ENCODE measurements at places on chromosomes 2 and 18. TPM values are rescaled to one million over a fixed set of nuclear protein-coding genes. Genes with fewer than 3 reads are reported as not detected.

Gene RBKS
- total RNA-seq: 2.9 TPM

Gene NDUFAF7
- 12.2 TPM for total RNA-seq

Gene FOXI3
- total RNA-seq: not detected

Gene ANTXR1
- 29.1 TPM for total RNA-seq

Gene SLC5A7
- total RNA-seq: not detected

Gene PSD4
- total RNA-seq: 62.9 TPM

Gene ADRA2B
- total RNA-seq: 1.0 TPM

Gene ONECUT2
- not detected for total RNA-seq

Gene SLC9A2
- not detected for total RNA-seq

- no peak for DNase-seq
Measured at GRCh38 chr2:37378411-37378810, 34.0 kb downstream of the QPCT start.

GRCh38 chr18:8947566-8947965 is 154.9 kb upstream of the NDUFV2 start:
- no peak for DNase-seq

- DNase-seq: no peak
Measured at GRCh38 chr2:55391615-55392242, 27.9 kb downstream of the CCDC88A start.

- no peak for DNase-seq
Measured at GRCh38 chr2:59027320-59027719, 786.2 kb upstream of the FANCL start.

- no peak for DNase-seq
Measured at GRCh38 chr2:28102455-28102874, 211.9 kb downstream of the BABAM2 start.

DNA sequence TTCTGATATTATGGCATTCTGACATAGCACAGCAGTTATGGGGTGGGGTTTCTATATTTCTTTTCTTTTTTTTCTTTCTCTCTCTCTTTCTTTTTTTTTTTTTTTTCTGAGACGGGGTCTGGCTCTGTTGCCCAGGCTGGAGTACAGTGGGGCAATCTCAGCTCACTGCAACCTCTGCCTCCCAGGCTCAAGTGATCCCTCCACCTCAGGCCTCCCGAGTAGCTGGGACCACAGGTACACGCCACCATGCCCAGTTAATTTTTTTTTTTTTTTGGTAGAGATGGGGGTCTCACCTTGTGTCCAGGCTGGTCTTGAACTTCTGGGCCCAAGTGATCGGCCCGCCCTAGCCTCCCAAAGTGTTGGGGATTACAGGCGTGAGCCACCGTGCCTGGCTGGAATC is 7.5 kb upstream of the FAM98A start:
- DNase-seq: no peak

DNA sequence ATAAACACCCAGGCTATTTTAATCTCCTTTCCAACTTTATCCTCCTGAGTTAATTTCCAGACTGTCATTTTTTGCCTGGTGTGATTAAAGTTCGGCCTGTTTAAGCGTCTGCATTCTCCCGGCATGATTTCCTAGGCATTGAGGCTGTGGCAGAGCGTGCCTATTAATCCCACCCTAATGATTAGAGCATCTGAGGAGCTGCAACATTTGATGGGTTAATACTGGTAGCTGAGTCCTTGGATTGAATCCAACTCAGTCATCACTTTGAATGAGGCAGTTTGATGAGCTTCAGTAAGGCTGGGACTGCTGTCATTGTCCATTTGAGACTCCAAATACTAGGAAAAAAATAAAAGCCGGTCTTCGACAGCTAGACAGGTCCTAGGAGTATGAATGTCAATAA is 882.5 kb downstream of the SLC4A3 start:
- no peak for DNase-seq

- no peak for DNase-seq
Measured at GRCh38 chr2:25366629-25367028, 24.9 kb upstream of the DNMT3A start.

GRCh38 chr2:46024146-46024779 is 272.9 kb upstream of the EPAS1 start:
- DNase-seq: no peak

DNA sequence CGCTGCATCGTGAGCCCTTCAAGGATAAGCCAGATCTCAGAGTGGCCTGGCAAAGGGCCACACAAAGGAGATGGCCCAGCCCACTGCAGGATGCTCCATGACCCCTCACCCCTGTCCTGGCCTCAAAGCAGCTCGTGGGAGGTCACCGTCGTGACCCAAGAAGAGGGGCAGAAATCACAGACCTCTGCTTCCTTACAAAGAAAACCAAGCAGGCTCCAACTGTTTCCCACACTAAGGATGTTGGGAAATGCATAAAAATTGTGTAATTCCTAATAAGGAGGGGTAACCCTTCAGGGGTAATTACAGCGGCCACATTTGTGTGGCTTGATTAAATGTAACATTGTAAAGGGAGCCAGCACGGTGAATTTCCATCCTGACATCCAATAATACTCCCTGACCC is 102.3 kb downstream of the BOD1L2 start:
- no peak for DNase-seq

DNA sequence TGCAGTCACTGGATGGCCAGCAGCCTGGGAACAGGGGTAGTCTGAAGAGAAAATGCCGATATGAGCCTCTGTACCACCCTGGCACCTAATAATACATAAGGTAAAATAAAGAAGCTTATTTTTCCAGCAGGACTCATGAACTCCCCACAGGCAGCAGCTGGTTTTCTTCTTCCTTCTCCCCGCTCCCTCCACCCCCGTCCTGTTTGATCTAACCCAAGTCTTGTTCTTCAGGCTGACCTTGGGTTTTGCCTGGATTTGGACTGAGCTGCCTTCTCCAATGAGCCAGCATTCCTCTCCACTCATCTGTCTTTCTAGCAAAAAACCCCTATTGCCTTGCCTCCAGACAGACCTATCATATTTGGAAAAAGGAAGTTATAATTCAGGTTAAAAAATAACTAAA is 111.8 kb downstream of the CELF4 start:
- DNase-seq: no peak

GRCh38 chr2:106178716-106179115 is 15.4 kb downstream of the UXS1 start:
- no peak for DNase-seq

DNA sequence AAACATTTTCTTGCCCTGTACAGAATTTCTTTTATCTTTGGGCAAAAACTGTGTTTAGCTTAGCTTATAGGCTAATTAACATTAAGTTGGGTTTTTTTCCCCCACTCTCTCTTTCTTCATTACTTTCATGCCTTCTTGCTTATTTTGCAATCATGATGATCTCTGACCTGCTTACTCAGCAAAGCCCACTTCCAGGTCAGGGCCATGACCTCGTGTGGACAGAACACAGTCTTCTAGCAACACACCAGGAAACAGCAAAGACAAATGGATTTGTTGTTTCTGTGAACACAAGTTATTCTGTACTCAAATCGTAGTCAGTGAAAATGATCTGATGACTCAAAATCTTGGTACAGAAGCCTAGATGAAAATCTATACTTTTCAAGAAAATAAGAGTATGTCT is 60.7 kb downstream of the SPATS2L start:
- DNase-seq: no peak

DNA sequence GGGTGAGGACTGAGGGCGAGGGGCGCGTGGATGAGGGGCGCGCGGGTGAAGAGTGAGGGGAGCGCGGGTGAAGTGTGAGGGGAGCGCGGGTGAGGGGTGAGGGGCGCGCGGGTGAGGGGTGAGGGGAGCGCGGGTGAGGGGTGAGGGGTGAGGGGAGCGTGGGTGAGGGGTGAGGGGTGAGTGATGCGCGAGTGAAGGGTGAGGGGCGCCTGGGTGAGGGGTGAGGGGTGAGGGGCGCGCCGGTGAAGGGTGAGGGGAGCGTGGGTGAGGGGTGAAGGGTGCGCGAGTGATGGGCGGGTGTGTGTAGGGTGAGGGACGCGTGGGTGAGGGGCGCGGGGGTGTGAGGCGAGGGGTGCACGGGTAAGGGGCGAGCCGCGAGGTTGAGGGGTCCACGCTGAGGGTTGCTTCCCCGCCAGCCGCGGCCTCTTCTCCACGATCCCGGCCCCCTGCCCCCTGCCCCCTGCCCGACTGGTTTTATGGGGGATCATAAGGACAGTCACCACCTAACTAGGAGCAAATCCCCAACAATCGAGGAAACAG is 1.1 kb upstream of the SLC66A2 start:
- DNase-seq: no peak

GRCh38 chr2:200843993-200844948 is 20.2 kb downstream of the CLK1 start:
- DNase-seq: peak; percentile 61

- DNase-seq: no peak
Measured at GRCh38 chr2:120670371-120670770, 65.3 kb upstream of the GLI2 start.

- no peak for DNase-seq
Measured at GRCh38 chr2:45288532-45289417, 279.5 kb upstream of the SIX2 start.

- peak; percentile 78 for DNase-seq
Measured at GRCh38 chr2:119431155-119431975, at the start of gene TMEM37. TSS of gene TMEM37 (plus strand) at chr2:119431854. CDS start at chr2:119431904, 50 bp downstream.

DNA sequence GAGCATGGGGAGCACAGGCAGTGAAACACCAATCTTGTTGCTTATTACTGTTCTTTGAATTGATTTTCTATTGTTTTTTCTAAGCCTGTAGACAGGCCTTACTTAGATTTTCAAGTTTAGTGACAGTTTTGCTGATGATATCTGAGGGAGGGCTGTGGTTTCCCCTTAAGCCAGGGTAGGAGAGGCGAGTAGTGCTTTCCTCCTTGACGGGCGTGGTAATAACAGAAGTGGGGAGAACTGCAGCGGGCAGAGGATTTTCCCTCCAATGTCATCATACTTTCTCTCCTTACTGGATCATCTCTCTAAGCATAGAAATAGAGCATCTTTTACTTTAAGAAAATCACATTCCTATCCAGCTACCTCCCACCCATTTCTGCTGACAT is 314.4 kb downstream of the ALK start:
- no peak for DNase-seq

DNA sequence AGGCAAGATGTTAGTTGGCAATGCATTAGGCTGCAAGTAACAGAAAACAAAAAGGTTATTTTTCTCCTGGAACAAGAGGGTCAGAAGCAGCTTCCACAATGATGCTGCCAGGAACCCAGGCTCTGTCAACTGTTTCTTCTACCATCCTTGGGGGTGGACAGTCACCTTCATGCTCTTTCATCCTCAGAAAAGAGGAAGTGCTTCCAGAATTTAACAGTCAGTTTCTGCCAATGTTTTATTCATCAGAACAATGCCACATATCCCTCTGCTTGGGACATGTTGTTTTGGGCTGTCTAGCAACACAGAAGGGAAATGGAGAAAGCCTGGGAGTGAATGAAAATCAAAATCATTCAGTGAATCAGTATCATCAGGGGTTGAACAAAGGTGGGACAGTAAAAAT is 7.1 kb downstream of the TMEM182 start:
- no peak for DNase-seq

DNA sequence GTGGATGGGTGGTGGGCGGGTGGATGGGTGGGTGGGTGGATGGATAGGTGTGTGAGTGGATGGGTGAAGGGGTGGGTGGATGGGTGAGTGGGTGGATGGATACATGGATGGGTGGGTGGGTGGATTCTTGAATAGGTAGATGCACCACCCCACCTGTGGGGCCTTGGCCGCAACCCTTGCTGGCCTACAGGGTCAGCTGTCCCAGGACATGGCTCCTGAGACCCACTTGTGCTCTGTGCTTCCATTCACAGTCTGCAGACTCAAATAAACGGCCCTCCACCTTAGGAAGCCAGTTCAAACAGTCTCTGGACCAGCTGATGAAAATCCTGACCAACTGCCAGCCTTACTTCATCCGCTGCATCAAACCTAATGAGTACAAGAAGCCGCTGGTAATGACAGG is 54.4 kb downstream of the MYO7B start:
- no peak for DNase-seq

GRCh38 chr2:171729952-171730317 is 42.7 kb downstream of the DYNC1I2 start:
- DNase-seq: no peak

DNA sequence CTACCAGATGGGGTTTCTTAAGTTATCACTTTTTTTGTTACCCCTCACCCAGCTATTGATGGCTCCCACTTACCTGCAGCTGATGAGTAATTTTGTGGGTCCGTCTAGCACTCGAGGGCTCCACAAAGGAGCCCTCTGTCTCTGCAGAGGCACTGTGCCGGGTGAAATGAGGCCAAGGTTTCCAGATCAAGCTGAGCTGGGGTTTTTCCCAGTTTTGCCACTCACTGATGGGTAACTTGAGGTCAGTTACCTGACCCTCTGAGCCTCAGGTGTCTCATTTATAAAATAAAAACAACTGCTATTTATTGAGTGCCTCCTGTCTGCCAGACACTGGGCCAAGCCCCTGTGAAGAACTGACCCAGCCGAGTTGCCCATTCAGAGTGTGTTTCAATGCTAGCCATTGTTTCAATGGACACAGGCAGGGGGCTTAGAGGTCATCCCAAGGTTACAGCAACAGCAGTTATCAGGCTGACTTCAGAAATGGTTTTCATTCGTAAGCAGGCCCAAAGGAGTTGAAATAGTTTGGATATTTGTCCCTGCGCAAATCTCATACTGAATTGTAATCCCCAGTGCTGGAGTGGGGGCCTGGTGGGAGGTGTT is 192.9 kb downstream of the NCK2 start:
- no peak for DNase-seq

GRCh38 chr2:50006327-50006726 is 852.0 kb upstream of the FSHR start:
- no peak for DNase-seq

Data from upper lobe of left lung (tissue), 6 donors.